ENCODE measurements at places on chromosomes 4 and X.
A peak's percentile ranks its signal among the peaks of the same experiment; 100 is the strongest.

- peak; percentile 31 for DNase-seq
These were observed 68.2 kb upstream of the MAML3 start for GRCh38 chr4:140222171-140222570.

GRCh38 chr4:40055511-40055862, 1.2 kb upstream of the N4BP2 start:
- no peak for DNase-seq

DNA sequence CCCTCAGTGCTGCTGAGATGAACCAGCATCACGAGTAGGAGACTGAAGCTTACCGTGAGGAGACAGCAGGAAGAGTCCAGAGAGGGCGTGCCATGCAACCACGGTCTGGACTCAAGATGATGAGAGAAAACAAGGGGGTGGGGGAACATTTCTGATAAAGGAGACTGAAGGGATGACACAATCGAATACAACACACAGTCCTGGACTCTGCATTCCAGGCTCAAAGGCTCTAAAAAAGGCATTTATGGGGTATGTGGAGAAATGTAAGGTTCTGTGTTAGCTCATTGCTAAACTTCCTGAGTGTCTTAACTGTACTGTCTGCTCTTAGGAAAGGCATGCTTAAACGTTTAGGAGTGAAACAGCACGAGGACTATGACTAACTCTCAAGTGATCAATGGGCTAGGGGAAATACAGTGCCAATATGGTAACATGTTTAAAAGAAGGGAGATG, 20.6 kb upstream of the IRAK1 start:
- DNase-seq: peak; percentile 56

GRCh38 chr4:154838694-154839093, 57.6 kb downstream of the RBM46 start:
- DNase-seq: no peak

DNA sequence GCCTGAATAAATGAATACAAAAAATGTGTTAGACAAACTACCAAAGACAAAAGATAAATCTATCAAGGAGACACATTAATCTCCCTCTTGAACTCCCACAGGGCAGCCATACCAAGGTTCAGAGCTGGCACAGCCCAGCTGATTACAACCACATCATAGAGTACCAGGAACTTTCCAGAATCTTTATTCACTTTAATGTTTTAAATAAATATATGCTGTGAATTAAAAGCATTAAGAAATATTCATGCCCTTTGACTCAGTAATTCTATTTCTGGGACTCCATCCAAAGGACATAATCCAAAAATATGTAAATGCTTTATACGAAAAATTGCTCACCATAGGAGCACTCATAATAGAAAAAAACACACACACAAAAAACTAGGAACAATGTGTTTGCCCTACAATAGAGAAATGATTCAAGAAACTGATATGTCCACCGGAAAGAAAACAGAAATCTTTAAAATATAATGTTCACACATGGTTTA, 126.0 kb downstream of the LDB2 start:
- DNase-seq: no peak

- DNase-seq: no peak
These were observed 574.7 kb downstream of the PCDH7 start for GRCh38 chr4:31294655-31295480.

DNA sequence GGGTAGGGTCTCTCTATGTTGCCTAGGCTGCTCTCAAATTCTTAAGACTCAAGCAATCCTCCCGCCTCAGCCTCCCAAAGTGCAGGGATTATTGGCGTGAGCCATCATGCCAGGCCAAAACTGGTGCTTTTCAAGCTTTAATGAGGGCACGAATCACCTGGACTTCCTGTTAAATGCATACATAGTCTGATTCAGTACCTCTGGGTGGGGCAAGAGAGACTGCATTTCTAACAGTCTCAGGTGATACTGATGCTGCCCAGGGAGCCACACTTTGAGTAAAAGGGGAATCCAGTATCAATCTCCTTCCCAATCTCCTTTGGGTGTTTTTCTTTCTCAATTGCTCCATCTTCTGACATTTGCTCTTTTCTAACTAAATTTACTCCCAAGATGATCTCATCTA, 96.5 kb downstream of the SH3RF1 start:
- peak; percentile 8 for DNase-seq

GRCh38 chr4:69617083-69617694, 22.3 kb downstream of the UGT2A2 start:
- DNase-seq: peak; percentile 10

- DNase-seq: no peak
These were observed 93.3 kb downstream of the RASGEF1B start for GRCh38 chr4:81378386-81378785.

- no peak for DNase-seq
These were observed 814 bp upstream of the MMAA start for GRCh38 chr4:145618210-145618931.

Measured in NCI-H226 (cell line).